Glutamatergic neuron (in vitro differentiated cells): ENCODE measurements at places on chromosomes 1 and 21. TPM values are rescaled to one million over a fixed set of nuclear protein-coding genes. Genes with fewer than 3 reads are reported as not detected.

Gene WNT3A
- not detected for total RNA-seq

Gene HLCS
- 15.9 TPM for total RNA-seq

Gene VANGL2
- total RNA-seq, result 79.4 TPM

Gene DTL
- total RNA-seq, result 7.4 TPM

Gene RHBG
- total RNA-seq, result not detected

Gene SERINC2
- 36.4 TPM for total RNA-seq

Gene SPRR2F
- total RNA-seq, result not detected

Gene NFIA
- total RNA-seq, result 16.4 TPM

Gene HCN3
- total RNA-seq, result 30.5 TPM

Gene LENEP
- total RNA-seq, result 1.3 TPM

DNA sequence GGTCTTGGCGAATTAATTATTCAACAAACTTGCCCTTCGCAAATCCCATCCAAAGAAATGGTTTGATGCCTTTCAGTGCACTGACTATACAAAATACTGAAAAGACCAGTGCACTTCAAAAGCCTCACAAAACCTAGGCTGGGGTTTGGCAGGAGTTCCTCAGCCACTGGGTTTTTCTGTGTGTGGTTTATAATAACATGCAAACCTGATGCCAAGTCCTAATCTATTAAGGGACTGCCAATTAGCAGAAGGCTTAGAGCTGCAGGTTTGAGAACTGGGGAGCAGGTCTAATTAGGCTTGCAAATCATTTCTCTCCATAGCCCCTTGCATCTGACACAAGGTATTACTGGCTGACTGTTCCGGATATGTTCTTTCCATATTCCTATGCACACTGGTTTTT, 27.7 kb downstream of the PLPP3 start:
- no peaks in the 10 kb centered on the region for H3K36me3 ChIP-seq
- no peak overlapping the region for H3K27ac ChIP-seq
- peaks cover 34% of the 10 kb centered on the region for H3K4me1 ChIP-seq
- H3K27me3 ChIP-seq, result no peaks in the 10 kb centered on the region
- no peak for DNase-seq
- no peak overlapping the region for H3K4me3 ChIP-seq

- H3K27ac ChIP-seq, result no peak overlapping the region
- H3K27me3 ChIP-seq, result no peaks in the 10 kb centered on the region
- no peak overlapping the region for H3K4me3 ChIP-seq
- H3K4me1 ChIP-seq, result no peaks in the 10 kb centered on the region
Measured at GRCh38 chr1:6982860-6983259, 197.6 kb downstream of the CAMTA1 start.

- H3K27ac ChIP-seq, result no peak overlapping the region
- H3K36me3 ChIP-seq, result peaks cover 6% of the 10 kb centered on the region
- H3K27me3 ChIP-seq, result no peaks in the 10 kb centered on the region
- no peak for DNase-seq
- no peak overlapping the region for H3K4me3 ChIP-seq
Measured at GRCh38 chr1:93414749-93415148, 33.2 kb upstream of the FNBP1L start.

DNA sequence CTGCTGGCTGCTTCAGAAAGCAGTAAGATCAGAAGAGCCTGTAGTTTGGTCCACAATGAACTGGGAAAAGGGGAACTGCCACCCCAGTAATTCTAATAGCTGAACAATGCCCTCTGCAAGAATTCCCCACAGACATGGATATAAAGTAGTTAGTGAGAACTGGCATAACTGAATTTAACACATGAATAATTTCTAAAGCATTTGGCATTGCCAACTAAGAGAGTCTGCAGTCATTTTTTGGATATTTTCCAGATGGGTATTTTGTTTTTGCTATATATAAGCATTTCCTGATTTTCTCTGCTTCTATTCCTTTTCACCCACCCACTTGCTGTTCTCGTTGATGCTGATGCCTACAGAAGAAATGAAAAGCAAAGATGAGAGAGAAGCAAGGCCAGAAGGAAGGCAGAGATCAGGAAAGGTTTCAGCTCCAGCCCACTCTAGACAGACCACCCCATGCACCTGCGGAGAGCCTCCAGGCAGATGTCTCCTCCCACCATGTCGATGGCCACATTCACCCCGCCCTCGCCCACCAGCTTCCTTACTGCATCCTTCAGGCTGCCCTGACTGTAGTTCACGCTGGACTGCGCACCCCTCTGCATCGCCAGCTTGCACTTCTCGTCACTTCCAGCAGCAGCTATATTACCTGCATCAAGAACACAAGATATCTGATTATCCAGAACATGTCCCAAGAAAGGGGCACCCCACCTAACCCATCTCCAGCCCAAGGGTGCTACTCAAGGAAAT, 55.9 kb upstream of the SEC16B start:
- H3K27ac ChIP-seq, result no peak overlapping the region
- H3K4me3 ChIP-seq, result no peak overlapping the region
- no peaks in the 10 kb centered on the region for H3K27me3 ChIP-seq
- DNase-seq, result no peak

DNA sequence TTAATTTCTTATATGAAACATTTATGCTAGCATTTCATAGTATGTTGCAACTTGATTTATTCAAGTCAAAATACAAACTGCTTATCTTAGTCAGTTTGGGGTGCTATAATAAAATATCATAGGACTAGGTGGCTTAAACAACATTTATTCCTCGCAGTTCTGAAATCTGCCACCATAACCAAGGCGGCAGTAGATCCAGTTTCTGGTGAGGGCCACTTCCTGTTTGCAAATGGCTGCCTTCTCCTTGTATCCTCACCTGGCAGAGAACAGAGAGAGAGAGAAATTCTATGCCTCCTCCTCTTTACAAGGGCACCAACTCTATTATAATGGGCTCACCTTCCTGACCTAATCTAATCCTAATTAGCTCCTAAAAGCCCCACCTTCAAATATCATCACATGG, 76.1 kb upstream of the RGS2 start:
- no peak for DNase-seq
- no peak overlapping the region for H3K4me3 ChIP-seq
- no peaks in the 10 kb centered on the region for H3K36me3 ChIP-seq
- H3K27ac ChIP-seq, result no peak overlapping the region
- no peaks in the 10 kb centered on the region for H3K27me3 ChIP-seq
- no peaks in the 10 kb centered on the region for H3K4me1 ChIP-seq

GRCh38 chr1:225877580-225877979, 4.6 kb downstream of the TMEM63A start:
- peaks cover 10% of the 10 kb centered on the region for H3K27me3 ChIP-seq
- DNase-seq, result peak; percentile 68
- H3K4me1 ChIP-seq, result peaks cover 12% of the 10 kb centered on the region
- no peak overlapping the region for H3K4me3 ChIP-seq
- peak overlapping the region; percentile 25 for H3K27ac ChIP-seq
- H3K36me3 ChIP-seq, result no peaks in the 10 kb centered on the region

DNA sequence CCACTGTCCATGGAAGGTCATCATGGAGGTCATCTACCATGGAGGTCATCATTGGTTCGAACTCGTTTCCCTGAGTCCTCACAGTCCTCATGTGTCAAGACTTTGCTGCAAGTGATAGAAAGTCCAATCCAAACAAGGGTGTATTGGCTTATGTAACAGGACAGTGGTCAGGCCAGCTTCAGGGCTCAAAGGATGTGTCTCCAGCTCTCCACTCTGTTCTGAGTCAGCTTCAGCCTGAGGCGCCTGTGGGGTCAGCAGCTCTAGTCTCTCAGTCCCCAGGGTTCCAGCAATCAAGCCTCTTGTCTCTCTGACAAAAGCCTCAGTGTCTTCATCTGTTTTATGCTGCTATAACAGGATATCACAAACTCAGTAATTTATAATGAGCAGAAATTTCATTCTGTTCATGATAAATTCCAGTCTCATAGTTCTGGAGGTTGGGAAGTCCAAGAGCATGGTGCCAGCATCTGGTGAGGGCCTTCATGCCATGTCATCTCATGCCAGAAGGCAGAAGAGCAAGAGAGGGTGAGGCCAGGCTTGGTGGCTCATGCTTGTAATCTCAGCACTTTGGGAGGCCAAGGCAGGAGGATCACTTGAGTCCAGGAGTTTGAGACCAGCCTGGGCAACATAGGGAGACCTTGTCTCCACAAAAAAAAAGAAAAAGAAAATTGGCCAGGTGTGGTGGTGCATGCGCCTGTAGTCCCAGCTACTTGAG, 19.5 kb downstream of the A3GALT2 start:
- H3K27me3 ChIP-seq, result peaks cover 12% of the 10 kb centered on the region
- H3K36me3 ChIP-seq, result no peaks in the 10 kb centered on the region
- H3K4me3 ChIP-seq, result no peak overlapping the region
- no peak for DNase-seq
- H3K4me1 ChIP-seq, result peaks cover 16% of the 10 kb centered on the region

GRCh38 chr1:206608108-206608698, 4.1 kb downstream of the EIF2D start:
- H3K4me3 ChIP-seq, result no peak overlapping the region
- H3K36me3 ChIP-seq, result no peaks in the 10 kb centered on the region
- peak; percentile 78 for DNase-seq
- no peaks in the 10 kb centered on the region for H3K27me3 ChIP-seq
- peaks cover 5% of the 10 kb centered on the region for H3K4me1 ChIP-seq

GRCh38 chr1:202590126-202590525, 120.1 kb downstream of the SYT2 start:
- H3K4me3 ChIP-seq, result no peak overlapping the region
- peaks cover 9% of the 10 kb centered on the region for H3K27me3 ChIP-seq
- no peak for DNase-seq
- H3K4me1 ChIP-seq, result peaks cover 20% of the 10 kb centered on the region
- H3K27ac ChIP-seq, result no peak overlapping the region
- no peaks in the 10 kb centered on the region for H3K36me3 ChIP-seq

DNA sequence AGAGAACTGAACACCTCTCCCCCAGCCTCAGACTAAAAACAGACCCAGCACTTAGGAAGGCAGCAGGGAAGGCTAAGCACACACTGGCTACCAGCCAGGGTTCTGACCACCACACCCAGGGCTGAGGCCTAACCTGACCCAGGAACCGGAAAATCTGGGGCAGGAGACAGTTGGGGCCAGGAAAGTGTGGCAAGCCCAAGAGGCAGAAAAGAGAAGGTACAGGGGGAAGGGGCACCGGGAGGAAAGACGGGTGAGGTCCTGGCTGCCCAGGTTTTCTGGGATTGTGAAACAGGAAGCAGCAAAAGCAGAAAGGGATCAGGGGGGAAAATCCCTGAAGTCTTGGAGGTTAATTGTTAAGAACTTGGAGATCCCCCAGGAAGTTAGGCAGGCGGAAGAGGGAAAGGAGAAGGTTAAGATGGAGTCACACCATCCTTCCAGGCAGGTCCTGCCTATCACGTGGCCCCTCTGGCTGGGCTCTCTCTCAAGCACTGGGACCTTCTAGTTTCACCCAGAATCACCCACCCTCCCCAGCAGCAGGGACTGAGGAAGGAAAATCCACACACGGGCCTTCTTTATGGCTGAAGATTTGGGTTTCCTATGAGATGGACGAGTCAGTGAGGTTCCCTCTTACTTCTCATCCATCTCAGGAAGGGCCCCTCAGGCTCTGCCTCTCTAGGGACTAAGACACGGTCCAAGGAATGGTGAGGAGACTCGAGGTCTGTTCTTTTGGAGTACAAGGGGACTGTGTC, 2.6 kb downstream of the HDGF start:
- H3K27me3 ChIP-seq, result peaks cover 15% of the 10 kb centered on the region
- H3K4me3 ChIP-seq, result peak overlapping the region; percentile 94
- H3K4me1 ChIP-seq, result peaks cover 42% of the 10 kb centered on the region
- no peaks in the 10 kb centered on the region for H3K36me3 ChIP-seq

GRCh38 chr1:162993846-162994245, 75.3 kb upstream of the RGS4 start:
- no peak overlapping the region for H3K27ac ChIP-seq
- DNase-seq, result no peak
- no peaks in the 10 kb centered on the region for H3K27me3 ChIP-seq
- no peaks in the 10 kb centered on the region for H3K4me1 ChIP-seq
- H3K36me3 ChIP-seq, result no peaks in the 10 kb centered on the region

- H3K4me3 ChIP-seq, result no peak overlapping the region
- no peaks in the 10 kb centered on the region for H3K27me3 ChIP-seq
- no peaks in the 10 kb centered on the region for H3K36me3 ChIP-seq
- no peaks in the 10 kb centered on the region for H3K4me1 ChIP-seq
- H3K27ac ChIP-seq, result no peak overlapping the region
Measured at GRCh38 chr21:29219165-29219770, 79.5 kb upstream of the BACH1 start.

DNA sequence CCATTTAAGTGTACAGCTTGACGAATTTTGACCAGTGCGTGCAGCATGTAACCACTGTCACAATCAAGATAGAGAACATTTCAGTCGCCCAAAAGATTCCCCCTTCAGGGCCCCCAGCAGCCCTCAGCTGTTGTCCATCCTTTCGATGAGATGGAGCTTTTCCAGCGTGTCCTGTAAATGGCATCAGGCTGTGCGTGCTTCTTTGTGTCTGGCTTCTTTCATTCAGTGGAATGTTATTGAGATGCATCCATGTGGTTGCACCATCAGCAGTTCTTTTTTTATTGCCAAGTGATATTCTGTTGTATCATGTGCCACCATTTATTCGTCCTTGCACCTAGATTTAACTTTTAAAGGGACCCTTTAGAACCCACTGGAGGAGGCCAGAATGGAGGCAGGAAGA, 21.9 kb downstream of the UBE2Q1 start:
- no peak overlapping the region for H3K27ac ChIP-seq
- DNase-seq, result no peak
- no peaks in the 10 kb centered on the region for H3K4me1 ChIP-seq
- peaks cover 7% of the 10 kb centered on the region for H3K27me3 ChIP-seq
- peaks cover 5% of the 10 kb centered on the region for H3K36me3 ChIP-seq
- no peak overlapping the region for H3K4me3 ChIP-seq

DNA sequence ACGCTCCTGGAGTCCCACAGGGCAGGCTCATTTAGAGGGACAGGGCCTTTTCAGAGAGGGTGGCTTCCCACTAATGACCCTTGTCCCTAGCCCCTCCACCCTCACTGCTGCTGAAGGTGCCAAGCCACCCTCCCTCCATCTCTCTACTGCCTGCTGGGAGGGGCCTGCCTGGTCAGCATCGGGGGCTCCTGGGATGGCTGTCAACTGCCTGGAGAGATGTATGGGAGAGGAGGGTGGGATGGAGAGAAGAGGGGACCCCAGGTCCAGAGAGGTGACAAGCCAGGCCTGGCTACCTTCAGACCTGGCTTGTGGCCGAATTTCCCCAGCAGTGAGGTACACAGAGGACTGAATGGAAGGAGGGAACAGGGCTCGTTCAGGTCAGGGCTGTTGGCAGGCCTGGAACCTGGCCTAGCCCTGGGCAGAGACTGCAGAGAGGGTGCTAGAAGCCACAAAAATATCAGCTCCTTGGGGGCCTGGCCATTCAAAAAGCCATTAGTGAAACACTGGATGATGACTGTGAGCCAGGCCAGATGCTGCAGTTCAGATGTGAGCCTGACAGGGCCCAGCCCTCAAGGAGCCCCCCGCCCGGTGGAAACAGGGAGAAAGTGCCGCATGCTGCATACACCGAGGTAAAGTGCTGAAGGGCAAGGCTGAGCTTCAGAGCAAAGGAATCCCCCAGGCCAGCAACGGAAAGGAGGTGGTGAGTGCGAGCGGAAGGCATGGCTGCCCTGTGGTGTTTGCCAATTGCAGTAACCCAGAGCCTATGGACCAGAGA, 20.0 kb downstream of the MMEL1 start:
- peak; percentile 15 for DNase-seq
- H3K4me3 ChIP-seq, result no peak overlapping the region
- H3K4me1 ChIP-seq, result no peaks in the 10 kb centered on the region
